IPS DF 19.7 (cell line): ENCODE measurements at places on chromosomes 11 and 22.
A peak's percentile ranks its signal among the peaks of the same experiment; 100 is the strongest.

DNA sequence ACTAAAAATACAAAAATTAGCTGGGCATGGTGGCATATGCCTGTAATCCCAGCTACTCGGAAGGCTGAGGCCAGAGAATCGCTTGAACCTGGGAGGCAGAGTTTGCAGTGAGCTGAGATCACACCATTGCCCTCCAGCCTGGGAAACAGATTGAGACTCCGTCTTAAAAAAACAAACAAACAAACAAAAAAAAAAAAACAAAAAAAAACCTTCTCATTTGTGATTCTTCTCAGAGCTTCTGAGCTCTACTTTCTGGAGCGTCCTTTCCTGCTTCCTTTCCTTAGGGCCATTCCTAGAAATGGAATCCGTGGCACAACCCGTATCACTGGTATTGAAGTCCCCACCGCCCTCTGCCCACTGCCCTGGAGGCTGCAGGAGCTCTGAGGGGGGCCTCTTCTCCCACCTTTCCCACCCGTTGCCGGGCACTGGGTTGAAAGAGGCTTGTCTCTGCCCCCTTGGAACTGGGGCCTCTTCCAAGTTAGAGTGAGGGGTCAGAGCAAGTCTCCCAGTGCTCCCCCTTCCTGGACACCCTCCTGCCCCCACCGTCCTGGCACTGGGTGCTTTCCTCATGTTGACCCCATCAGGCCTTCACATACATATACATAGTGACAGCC is 2.0 kb upstream of the SHISA8 start:
- DNase-seq = no peak

GRCh38 chr11:65305501-65306268 is 9.0 kb upstream of the CDC42EP2 start:
- no peak for DNase-seq

DNA sequence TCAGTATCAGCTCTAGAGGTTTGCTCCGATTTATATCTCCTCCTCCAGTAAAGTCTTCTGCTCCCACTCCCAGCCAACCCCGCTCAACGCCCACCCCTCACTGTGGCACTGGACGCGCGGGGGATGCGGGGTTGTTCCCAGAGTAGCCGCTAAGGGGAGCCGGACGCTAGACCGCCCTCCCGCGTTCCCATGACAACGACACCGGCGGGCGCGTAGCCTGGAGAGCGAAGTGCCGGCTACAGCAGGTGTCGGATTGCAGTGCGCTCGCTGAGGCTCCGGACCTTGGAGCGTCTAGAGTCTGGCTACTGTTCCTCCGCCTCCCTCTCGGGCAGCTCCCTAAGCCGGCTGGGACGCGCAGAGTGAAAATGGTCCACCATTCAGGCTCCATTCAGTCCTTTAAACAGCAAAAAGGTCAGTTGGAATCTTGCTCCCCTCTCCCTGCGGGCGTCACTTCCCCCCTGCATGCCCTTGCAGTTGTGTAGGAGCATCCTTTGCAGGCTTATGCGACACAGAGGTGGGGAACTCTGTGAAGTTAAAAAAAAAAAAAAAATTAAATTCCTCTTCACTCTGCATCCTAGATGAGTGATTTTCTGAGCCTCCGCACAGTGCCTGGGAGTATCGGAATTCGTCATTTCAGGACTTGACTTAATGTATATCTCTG is at the start of gene ANO3:
ANO3 (plus strand) TSS at position 220 of the 661 bp plus-strand sequence; CDS start at position 366, 146 bp downstream.
- peak; percentile 87 for DNase-seq

- no peak for DNase-seq
These were observed 968.8 kb downstream of the BRD1 start for GRCh38 chr22:48858856-48859255.

- no peak for DNase-seq
These were observed 211.9 kb downstream of the MYO18B start for GRCh38 chr22:25953919-25954318.

DNA sequence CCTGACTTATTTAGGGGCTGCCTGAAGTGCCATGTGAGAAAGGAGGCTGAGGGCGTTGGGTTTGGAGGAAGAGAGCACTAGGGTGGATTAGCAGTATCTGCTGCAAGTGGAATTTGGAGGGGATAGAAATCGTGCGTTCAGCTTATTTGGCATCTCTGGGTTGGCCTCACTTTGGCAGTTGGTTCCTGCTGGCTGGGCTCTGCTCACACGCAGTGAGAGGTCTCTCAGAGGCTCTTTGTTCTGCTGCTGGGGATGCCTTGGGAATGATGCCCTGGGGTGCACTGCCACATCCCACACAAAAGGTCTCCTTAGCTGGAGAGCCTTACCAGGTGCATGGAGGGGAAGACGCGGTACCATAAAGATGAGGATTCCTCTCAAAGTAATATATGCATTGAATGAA is 17.7 kb upstream of the MICAL2 start:
- DNase-seq = no peak

DNA sequence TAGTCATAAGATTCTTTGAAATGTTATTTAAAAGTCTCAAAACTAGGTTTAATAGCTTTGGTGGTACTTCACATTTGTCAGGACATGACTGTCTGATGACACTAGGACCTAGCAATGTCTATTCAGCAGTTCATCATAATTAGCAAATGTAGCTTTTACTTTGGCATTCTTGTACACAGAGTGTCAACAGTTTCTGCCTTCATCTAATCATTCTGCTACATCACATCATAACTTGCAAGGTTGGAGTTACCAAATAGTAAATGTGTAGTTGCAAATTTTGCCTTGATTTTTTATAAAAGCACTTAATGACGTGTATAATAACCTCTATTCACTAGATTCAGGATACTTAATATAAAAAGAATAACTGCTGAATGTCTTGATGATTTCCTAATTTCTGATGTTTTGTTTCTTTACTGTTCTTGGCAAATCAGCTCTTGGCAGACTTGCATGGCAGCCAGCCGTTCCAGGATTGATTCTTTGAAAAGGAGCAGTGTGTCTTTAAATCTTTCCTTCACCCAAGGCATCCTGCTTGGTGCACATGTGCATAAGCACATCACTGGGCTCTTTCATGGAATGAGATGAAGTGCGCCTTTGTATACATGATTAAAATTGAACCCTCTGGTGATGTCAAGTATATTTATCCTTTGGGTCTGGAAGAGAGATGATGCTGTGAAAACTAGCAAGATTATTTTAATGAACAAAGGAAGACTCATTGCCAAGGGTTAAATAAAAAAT is 12.2 kb downstream of the FBXO7 start:
- DNase-seq = no peak

- DNase-seq = no peak
These were observed 22.4 kb downstream of the CPT1A start for GRCh38 chr11:68819362-68819761.

GRCh38 chr11:19311308-19312030 is 70.7 kb upstream of the E2F8 start:
- DNase-seq = peak; percentile 12

DNA sequence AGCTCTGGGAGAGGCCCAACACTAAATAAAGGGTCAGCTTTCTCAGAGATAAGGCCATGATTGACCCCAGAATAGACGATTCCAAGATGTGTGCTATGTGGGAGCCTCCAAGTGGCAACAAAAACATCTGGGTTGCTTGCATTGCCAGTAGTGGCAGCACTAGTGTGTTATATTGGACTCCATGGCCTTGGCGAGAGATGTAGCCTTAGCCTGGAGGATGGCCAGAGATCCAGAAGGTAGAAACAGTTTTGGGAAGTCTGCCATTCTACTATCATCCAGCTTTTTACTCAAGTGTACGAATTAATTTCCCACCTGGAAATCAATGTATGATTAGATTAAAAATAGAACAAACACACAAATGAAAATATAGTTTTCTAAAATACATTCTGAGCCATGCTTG is 3.0 kb downstream of the OR8D4 start:
- no peak for DNase-seq

DNA sequence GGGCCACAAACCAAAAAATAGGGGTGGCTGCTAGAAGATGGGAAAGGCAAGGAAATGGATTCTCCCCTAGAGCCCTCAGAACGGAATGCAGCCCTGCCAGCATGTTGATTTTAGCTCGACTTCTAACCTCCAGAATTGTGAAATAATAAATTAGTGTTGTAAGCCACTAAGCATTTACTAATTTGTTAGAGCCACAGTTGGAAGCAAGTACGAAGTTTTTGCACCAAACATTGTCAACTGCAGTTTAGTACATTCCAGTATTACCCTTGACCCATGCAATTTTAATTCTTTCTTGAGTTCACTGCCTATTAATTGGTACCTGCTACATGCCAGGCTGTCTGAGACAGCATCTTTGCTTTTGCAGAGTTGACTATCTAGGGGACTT is 32.2 kb downstream of the PARVA start:
- DNase-seq = no peak

- no peak for DNase-seq
These were observed 411 bp downstream of the SIGIRR start for GRCh38 chr11:414318-414857.

- no peak for DNase-seq
These were observed 16.8 kb downstream of the IGF2 start for GRCh38 chr11:2122222-2122906.

DNA sequence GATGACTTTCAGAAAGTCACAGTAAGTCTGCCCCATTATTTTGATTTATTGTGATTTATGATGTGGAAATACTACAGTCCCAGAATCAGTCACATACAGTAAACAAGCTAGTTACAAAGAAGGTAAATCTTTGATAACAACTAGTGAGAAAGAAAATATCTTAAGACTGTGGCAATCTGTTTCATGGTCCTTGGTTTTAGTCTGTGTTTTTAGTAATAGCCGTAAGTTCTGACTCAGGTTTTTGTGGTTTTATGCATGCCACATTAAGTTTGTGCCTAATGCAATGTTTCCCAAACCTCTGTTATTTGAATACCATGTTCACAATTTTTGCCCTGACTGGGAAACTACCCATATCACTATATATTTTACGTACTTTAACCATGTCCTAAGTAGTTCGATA is 6.7 kb downstream of the CEP295 start:
- DNase-seq = no peak

DNA sequence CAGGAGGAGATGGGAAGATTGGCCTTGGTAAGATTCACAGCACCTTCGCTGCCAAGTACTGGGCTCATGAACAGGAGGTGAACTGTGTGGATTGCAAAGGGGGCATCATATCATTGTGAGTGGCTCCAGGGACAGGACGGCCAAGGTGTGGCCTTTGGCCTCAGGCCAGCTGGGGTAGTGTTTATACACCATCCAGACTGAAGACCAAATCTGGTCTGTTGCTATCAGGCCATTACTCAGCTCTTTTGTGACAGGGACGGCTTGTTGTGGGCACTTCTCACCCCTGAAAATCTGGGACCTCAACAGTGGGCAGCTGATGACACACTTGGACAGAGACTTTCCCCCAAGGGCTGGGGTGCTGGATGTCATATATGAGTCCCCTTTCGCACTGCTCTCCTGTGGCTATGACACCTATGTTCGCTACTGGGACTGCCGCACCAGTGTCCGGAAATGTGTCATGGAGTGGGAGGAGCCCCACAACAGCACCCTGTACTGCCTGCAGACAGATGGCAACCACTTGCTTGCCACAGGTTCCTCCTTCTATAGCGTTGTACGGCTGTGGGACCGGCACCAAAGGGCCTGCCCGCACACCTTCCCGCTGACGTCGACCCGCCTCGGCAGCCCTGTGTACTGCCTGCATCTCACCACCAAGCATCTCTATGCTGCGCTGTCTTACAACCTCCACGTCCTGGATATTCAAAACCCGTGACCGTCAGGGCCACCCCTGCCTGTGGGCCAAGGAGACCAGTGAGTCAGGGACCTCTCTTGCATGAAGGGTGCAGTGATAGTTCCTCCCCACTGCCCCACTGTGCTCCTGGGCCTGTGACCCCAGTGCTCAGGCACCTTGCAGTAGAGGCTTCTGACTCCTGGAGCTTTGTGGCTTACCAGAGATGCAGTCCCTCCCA is 83.6 kb downstream of the BCR start:
- DNase-seq = no peak

GRCh38 chr11:57778318-57779037 is 16.9 kb downstream of the CTNND1 start:
- DNase-seq = peak; percentile 93

DNA sequence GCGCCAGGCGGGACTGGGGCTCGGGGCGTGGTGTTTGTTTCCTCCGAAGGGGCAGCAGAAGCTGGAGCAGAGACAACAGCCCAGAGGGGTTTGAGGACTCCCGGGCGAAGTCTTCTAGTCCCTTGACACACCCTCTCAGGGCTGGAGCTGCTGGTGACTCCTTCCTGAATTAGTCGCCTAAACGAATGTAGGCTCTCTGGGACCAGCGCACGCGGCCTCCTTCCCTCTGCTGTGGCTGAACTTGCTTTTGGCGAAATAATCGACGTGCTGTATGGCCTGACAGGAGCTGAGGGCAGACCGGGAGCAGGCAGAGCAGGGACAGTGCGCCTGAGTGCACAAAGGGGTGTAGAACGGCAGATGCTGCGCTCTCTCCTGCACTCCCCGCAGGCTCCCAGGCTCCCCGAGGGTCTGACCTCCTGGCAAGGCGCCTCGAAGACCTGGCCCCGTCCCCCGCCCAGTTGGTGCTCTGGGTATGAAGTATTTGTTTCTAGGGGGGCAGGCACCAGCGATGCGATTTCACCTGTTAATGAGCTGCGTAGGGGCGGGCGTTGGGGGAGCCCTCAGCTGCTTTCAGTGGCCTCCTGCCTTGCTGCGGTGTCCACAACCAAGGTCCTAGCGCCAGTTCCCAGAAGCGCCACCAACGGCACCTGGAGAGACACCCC is 5.3 kb downstream of the SLC17A6 start:
- DNase-seq = no peak

DNA sequence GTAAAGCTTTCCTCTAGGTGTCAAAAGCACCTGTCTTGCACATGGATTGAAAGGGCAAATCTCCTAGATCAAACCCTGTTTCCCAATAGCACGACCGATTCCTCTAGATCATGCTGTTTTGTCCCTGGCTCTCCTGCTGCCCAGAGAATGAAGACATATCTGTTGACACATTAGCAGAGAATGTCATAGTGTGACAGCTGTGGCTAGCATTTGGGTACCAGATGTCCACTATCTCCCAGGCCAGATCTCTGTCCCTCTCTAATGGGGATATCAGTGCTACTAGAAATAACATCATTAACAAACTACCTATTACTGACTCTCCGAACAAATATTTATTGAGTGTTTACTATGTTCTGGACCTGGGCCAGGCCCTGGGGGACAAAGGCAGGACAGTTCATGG is 72.4 kb upstream of the ISX start:
- DNase-seq = no peak

DNA sequence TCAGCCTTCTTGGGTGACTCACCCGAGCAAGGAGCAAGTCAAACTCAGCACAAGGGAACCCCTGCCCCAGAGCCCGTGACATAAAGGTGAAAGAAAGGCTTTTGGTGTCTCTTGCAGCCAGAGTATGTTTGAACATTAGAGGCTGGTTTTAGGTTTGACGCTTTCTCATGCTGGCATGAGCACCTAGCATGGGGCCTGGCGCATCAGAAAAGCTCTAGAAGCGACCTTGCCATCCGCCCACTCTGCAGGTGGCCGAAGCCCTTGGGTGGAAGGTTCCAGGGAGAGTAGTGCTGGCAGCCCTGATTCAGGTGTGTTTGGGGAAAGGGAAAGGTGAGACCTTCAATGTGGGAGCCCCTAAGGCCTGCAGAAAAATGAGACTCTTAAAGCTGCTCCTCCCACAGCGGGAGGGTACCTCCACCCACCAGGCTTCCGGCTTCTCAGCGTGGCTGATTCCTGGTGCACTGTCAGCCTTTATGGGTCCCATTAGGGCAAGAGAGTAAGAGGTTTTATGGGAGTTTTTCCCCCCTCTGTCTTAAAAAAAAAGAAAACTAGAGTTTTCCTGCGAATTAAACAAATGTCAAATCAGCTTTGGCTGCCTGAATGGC is 88.4 kb downstream of the GRIK4 start:
- DNase-seq = no peak
